Naive thymus-derived CD8-positive, alpha-beta T cell (primary cell): ENCODE measurements at places on chromosomes 4 and X. TPM values are rescaled to one million over a fixed set of nuclear protein-coding genes. Genes with fewer than 3 reads are reported as not detected.

DNA sequence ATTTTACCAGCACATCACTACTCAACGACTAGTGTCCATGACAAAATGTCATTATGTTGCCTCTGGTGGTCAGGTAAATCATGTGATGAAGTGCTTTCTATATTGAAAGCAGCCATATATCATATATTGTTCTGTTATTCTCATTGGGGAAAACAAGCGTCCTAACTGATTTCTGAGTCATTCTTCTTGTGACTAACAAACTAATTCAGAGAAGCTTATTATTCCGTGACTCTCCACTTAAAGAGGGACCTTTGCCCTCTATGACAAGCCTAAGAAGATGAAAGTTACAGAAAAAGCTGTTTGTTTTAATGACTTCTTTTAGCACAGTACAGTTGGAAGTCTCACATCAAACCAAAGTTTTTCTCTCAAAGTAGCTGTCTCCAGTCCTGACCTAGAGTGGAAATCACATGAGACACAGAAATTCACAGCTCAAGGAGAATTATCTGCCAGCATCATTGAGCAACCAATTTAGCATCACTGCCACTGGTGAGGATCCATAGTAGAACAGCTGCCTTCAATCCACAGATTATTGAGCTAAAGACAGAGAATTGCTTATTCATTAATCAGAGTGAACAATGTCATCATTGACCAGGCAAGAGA is 36.4 kb downstream of the ASB9 start:
- no peaks in the 10 kb centered on the region for H3K36me3 ChIP-seq
- DNase-seq: no peak
- no peak overlapping the region for H3K4me3 ChIP-seq
- H3K4me1 ChIP-seq: no peaks in the 10 kb centered on the region
- no peaks in the 10 kb centered on the region for H3K27me3 ChIP-seq
- H3K27ac ChIP-seq: no peak overlapping the region

DNA sequence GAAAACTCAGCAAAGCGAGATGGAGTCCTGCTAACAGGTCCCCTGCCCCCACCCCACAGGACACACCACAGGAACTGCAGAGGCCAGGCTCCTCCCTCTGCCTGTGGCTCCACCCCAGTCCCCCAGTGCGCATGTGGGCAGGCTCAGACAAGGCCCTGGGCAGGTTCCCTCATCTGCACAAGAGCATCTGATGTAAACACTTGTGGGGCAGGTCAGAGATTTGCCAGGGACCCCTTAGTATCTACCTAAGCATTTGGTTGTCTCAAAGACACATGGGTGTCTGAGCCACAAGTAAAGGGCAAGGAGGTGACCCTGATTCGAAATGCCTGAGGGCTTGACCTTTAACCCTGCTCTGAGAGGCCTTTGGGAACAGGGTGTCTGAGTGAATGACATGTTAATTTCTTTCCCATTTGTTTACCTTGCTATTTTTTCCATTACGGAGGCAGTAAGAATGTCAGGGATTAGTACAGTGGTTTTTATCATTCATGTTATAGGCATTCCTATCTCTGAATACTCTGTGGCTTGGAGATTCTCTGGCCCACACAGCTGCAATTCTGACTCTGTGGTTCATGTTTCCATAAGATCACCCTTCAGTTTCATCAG is 85.3 kb downstream of the ZNF518B start:
- no peaks in the 10 kb centered on the region for H3K27me3 ChIP-seq
- H3K36me3 ChIP-seq: no peaks in the 10 kb centered on the region
- no peaks in the 10 kb centered on the region for H3K4me1 ChIP-seq
- no peak overlapping the region for H3K4me3 ChIP-seq
- no peak overlapping the region for H3K27ac ChIP-seq
- no peak for DNase-seq

- no peaks in the 10 kb centered on the region for H3K36me3 ChIP-seq
- H3K27me3 ChIP-seq: no peaks in the 10 kb centered on the region
- no peak overlapping the region for H3K4me3 ChIP-seq
- H3K4me1 ChIP-seq: no peaks in the 10 kb centered on the region
Observed at GRCh38 chrX:92230628-92231027, 451.5 kb downstream of the PCDH11X start.

Gene CTAG1B
- total RNA-seq: not detected

Gene BEND2
- not detected for total RNA-seq

Gene SEPSECS
- total RNA-seq: 16.9 TPM

Gene CNKSR2
- 19.9 TPM for total RNA-seq

Gene SPANXC
- total RNA-seq: not detected
